Peyer's patch (tissue), 4 donors: ENCODE measurements at places on chromosomes 16 and 17. TPM values are rescaled to one million over a fixed set of nuclear protein-coding genes. Genes with fewer than 3 reads are reported as not detected.

Gene RPTOR
- total RNA-seq = 42.4 TPM

Gene BRIP1
- total RNA-seq = 4.7 TPM

Gene FGF11
- not detected for total RNA-seq

Gene CD7
- 11.6 TPM for total RNA-seq

Gene C1QL1
- not detected for total RNA-seq

Gene SNRNP25
- total RNA-seq = 8.7 TPM

Gene SEZ6L2
- total RNA-seq = 1.7 TPM

Gene ACE
- total RNA-seq = 999 TPM

Gene CLDN6
- not detected for total RNA-seq

Gene HAP1
- 0.94 TPM for total RNA-seq

DNA sequence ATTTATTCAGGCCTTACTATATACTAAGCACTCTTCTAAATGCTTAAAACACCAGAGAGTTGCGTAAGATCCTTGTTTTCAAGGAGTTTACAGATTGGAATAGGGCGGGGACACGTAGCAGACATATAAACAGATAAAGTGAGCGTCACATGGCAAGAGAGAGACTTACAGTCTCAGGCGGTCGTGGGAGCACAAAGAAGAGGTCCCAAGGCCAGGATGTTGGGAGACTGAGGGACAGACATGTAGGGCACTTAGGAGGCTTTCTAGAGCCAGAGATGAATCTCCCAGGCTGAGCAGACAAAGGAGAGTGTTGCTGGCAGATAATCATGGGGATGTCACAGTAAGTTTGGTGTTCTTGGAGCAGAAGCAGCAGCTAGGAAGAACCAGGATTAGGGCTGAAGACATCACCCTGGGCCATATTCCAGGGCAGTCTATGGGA is 119.1 kb upstream of the ANKFN1 start:
- H3K36me3 ChIP-seq = no peaks in the 10 kb centered on the region
- H3K4me1 ChIP-seq = no peaks in the 10 kb centered on the region
- no peak for DNase-seq
- no peak overlapping the region for H3K4me3 ChIP-seq
- H3K27ac ChIP-seq = no peak overlapping the region

DNA sequence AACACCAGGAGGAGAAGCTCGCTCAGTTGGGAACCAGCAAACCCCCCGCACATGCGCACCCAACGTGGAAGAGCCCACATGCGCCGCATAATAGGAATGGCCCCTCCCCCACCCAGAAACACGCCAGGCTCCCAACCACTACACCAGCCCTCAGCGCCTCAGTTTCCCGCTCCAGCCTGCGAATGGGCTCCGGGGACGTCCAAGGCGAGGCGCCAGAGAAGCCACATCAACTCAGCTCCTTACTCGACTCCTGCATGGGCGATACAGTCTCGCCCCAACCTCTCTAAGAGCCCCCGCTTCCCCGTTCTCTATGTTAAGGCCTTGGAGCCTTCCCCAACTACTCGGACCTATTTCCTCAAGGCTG is 504 bp downstream of the SRSF1 start:
- no peaks in the 10 kb centered on the region for H3K27me3 ChIP-seq
- peak overlapping the region; percentile 90 for H3K4me3 ChIP-seq
- peak; percentile 78 for DNase-seq
- H3K27ac ChIP-seq = peak overlapping the region; percentile 97

DNA sequence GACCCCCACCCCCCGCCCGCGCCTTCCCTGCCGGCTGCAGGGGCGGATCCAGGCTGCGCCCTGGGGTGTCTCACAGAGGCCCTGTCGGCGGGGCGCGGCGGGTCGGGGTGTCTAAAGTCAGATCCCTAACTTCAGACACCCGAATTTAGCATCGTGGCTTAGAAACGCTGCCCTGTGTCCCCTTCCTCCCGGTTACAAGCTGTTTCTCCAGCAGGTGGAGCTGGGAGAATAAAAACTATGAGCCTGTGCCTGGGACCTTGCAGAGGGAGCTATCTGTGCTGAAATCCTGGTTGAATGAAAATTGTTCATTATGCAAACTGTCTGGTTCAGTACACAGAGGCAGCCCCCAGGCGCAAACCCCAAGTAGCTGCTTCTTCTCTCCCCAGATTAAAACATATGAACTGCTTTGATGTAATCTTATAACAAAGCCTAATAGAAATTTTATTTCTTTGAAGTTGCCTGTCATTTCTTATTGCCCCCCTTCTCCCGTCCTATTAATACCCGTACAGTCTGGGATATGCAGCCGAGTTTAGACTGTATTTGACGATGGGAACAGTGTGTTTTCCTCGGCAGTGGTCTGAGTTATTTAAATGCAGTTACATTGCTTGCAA is 79.0 kb downstream of the RPA1 start:
- no peak overlapping the region for H3K27ac ChIP-seq
- peak; percentile 31 for DNase-seq
- peak overlapping the region; percentile 20 for H3K4me3 ChIP-seq
- no peaks in the 10 kb centered on the region for H3K4me1 ChIP-seq

GRCh38 chr17:65228287-65228686 is 91.1 kb downstream of the RGS9 start:
- no peak overlapping the region for H3K27ac ChIP-seq
- DNase-seq = no peak
- H3K36me3 ChIP-seq = no peaks in the 10 kb centered on the region
- peaks cover 7% of the 10 kb centered on the region for H3K4me1 ChIP-seq
- no peak overlapping the region for H3K4me3 ChIP-seq
- H3K27me3 ChIP-seq = no peaks in the 10 kb centered on the region

DNA sequence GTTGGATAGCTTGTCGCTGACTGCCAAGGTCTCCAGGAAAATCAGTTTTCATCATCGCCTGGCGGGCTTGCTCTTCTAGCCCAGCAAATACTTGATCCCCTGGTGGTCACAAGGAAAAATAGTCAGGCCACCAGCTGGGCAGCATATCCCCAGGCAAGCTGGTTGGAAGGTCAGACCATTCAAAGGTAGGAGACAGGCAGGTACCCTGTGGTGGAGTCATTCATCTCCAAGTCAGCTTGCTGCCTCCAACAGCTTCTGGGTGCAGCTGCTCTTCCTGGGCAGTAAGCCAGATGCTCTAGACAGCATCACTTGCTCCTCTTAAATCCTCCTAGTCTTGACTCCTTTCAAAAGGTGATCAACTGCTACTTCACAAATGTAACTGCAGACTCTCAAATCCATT is 16.0 kb downstream of the ZNF821 start:
- no peaks in the 10 kb centered on the region for H3K4me1 ChIP-seq
- no peak overlapping the region for H3K4me3 ChIP-seq
- no peak overlapping the region for H3K27ac ChIP-seq
- no peak for DNase-seq
- no peaks in the 10 kb centered on the region for H3K27me3 ChIP-seq

- H3K27ac ChIP-seq = peak overlapping the region; percentile 30
- peak; percentile 68 for DNase-seq
- H3K36me3 ChIP-seq = no peaks in the 10 kb centered on the region
- no peaks in the 10 kb centered on the region for H3K27me3 ChIP-seq
These were observed 2.5 kb downstream of the MSRB1 start for GRCh38 chr16:1940273-1941161.

GRCh38 chr17:56471696-56472095 is 121.8 kb upstream of the NOG start:
- DNase-seq = no peak
- H3K4me1 ChIP-seq = no peaks in the 10 kb centered on the region
- H3K27me3 ChIP-seq = no peaks in the 10 kb centered on the region
- H3K27ac ChIP-seq = no peak overlapping the region
- no peak overlapping the region for H3K4me3 ChIP-seq

DNA sequence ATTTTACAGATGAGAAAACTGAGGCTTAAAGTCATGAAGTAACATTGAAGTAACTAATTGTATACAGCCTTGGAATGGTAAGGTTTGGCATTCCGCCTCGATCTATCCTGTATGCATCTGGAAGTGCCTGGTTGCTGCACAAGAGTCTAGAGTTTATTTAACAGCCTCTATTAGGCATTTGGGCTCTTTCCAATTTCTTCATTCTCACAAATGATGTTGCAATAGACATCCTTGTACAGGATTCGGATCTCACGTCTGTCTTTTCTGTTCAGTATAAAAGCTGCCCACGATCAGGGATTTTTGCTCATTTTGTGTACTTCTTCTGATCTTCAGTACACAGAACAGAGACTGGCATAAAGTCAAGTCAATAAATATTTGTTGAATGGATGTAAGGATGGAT is 100.5 kb downstream of the AIPL1 start:
- H3K4me1 ChIP-seq = no peaks in the 10 kb centered on the region
- no peaks in the 10 kb centered on the region for H3K36me3 ChIP-seq
- H3K4me3 ChIP-seq = no peak overlapping the region
